Hepatocyte (in vitro differentiated cells): ENCODE measurements at places on chromosomes 7 and 10.
A peak's percentile ranks its signal among the peaks of the same experiment; 100 is the strongest.

- no peaks in the 10 kb centered on the region for H3K4me1 ChIP-seq
- no peak overlapping the region for H3K4me3 ChIP-seq
- no peak for DNase-seq
- no peaks in the 10 kb centered on the region for H3K27me3 ChIP-seq
- no peak overlapping the region for H3K27ac ChIP-seq
- no peaks in the 10 kb centered on the region for H3K36me3 ChIP-seq
Observed at GRCh38 chr10:115335366-115335765, 242.2 kb downstream of the ATRNL1 start.

GRCh38 chr10:6916601-6917000 lies 336.5 kb upstream of the PRKCQ start:
- H3K4me1 ChIP-seq, result peaks cover 3% of the 10 kb centered on the region
- no peaks in the 10 kb centered on the region for H3K27me3 ChIP-seq
- DNase-seq, result no peak
- H3K4me3 ChIP-seq, result no peak overlapping the region
- no peaks in the 10 kb centered on the region for H3K36me3 ChIP-seq

DNA sequence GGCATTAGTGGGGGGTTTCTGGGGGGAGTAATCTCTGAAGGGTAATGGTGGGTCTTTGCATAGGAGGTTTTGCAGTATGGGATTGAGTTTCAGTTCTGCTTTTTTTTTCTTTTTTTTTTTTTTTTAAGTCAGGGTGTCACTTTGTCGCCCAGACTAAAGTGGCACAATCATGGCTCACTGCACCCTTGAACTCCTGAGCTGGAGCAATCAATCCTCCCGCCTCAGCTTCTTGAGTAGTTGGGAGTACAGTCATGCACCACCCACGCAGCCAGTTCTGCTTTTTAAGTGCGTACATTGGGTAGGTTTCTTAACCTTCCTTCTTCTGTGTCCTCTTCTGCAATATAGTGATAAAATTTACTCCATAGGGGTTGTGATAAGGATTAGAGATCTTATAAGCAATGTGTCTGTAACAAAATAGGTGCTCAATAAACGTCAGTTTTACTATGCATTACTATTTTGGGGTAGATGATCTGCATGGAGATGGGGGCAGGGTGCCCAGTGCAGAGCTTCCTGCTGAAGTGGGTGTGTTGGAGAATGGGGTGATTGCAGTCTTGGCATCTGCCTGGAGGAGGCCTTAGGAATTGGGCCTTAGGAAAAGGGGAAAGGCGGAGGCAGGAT lies 9.6 kb downstream of the KAZALD1 start:
- no peaks in the 10 kb centered on the region for H3K36me3 ChIP-seq
- no peak overlapping the region for H3K4me3 ChIP-seq
- no peak for DNase-seq
- H3K4me1 ChIP-seq, result no peaks in the 10 kb centered on the region
- no peak overlapping the region for H3K27ac ChIP-seq
- H3K27me3 ChIP-seq, result peaks cover 45% of the 10 kb centered on the region

DNA sequence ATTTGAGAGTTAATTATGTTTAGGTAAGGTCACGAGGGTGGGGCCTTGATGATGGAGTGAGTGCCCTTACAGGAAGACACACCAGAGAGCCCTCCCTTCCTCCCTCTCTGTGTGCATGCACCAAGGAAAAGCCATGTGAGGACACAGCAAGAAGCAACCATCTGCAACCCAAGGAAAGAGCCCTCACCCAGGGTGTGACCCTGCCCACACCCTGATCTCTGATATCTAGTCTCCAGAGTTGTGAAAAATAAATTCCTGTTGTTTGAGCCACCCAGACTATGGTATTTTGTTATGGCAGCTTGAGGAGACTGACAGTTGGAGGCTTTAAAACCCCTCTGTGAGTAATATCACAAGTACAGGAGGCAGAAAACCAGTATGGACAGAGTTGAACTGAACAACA lies 15.0 kb upstream of the MCM10 start:
- H3K27me3 ChIP-seq, result no peaks in the 10 kb centered on the region
- no peak for DNase-seq
- no peaks in the 10 kb centered on the region for H3K36me3 ChIP-seq
- no peak overlapping the region for H3K27ac ChIP-seq

GRCh38 chr7:118298771-118299170 lies 74.3 kb downstream of the ANKRD7 start:
- no peak overlapping the region for H3K4me3 ChIP-seq
- no peak for DNase-seq
- H3K4me1 ChIP-seq, result no peaks in the 10 kb centered on the region
- H3K27ac ChIP-seq, result no peak overlapping the region

GRCh38 chr10:127977357-127978009 lies 70.6 kb downstream of the PTPRE start:
- H3K36me3 ChIP-seq, result no peaks in the 10 kb centered on the region
- H3K4me1 ChIP-seq, result no peaks in the 10 kb centered on the region
- no peak overlapping the region for H3K27ac ChIP-seq
- H3K27me3 ChIP-seq, result no peaks in the 10 kb centered on the region
- no peak overlapping the region for H3K4me3 ChIP-seq
- DNase-seq, result no peak

- H3K4me1 ChIP-seq, result no peaks in the 10 kb centered on the region
- no peak overlapping the region for H3K4me3 ChIP-seq
- DNase-seq, result peak; percentile 41
- H3K27ac ChIP-seq, result no peak overlapping the region
Observed at GRCh38 chr7:124276005-124276622, 243.2 kb upstream of the TMEM229A start.

DNA sequence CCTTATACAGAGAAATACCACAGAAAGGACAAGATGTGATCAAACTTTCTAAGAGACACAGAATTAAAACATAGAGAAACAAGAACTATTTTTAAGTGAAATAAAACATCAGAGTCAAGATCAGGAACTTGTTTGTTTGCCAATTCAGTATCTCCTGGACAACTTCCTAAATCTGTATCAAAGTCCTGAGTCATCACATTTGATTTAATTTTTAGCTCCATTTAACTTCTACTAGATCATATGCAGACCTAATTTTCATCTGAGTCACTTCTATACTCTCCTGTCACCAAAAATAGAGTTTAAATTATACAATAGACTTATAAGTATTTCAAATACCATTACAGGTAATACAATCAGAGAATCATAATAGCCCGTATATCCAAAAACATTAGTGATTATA lies 268.1 kb downstream of the PRKG1 start:
- H3K27ac ChIP-seq, result no peak overlapping the region
- no peak overlapping the region for H3K4me3 ChIP-seq
- H3K27me3 ChIP-seq, result no peaks in the 10 kb centered on the region
- no peaks in the 10 kb centered on the region for H3K36me3 ChIP-seq
- no peaks in the 10 kb centered on the region for H3K4me1 ChIP-seq
- no peak for DNase-seq

GRCh38 chr10:72567889-72568640 lies 57.8 kb downstream of the MICU1 start:
- H3K27ac ChIP-seq, result no peak overlapping the region
- no peaks in the 10 kb centered on the region for H3K4me1 ChIP-seq
- DNase-seq, result no peak
- H3K4me3 ChIP-seq, result no peak overlapping the region

DNA sequence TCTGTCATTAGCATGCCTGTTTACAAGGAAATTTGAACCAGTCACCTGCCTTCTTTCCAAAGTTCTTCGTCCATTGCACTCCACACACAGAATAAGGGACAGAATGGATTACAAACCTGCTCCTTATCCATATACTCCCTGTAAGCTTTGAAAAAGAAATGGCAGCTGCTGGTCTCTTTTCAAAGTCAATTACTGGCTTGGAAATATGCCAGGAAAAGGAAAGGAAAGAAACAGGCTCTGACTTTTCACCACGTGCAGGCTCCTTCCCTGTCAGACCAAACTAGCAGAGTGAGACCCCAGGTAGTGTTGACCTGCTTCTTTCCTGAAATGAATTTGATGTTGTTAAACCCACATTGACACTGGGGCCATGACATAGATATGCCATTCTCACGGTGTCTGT lies 84.5 kb downstream of the LHFPL3 start:
- no peak overlapping the region for H3K27ac ChIP-seq
- H3K36me3 ChIP-seq, result no peaks in the 10 kb centered on the region
- DNase-seq, result no peak

GRCh38 chr10:63416376-63416775 lies 49.4 kb downstream of the JMJD1C start:
- H3K4me3 ChIP-seq, result no peak overlapping the region
- no peaks in the 10 kb centered on the region for H3K36me3 ChIP-seq
- peaks cover 21% of the 10 kb centered on the region for H3K4me1 ChIP-seq
- no peak for DNase-seq
- no peak overlapping the region for H3K27ac ChIP-seq

DNA sequence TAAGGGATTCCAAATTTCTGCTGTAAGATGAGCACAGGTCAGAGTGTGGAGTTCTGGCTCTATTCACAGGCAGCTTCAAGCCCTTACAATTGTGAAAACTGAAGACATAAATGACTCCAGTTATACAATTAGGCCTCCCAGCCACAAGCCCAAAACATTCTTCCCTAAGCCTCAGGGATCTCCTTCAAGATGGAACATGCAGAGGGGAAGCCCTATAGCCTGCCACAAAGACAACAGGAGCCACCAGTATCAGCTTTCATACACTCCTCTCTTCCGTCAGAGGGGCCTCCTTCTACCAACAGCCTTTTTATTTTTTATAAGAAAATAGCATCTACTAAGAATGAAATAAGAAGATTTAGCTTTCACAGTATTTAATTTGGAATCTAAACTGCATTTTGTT lies 46.5 kb downstream of the DLD start:
- H3K4me1 ChIP-seq, result peaks cover 33% of the 10 kb centered on the region
- H3K27ac ChIP-seq, result peak overlapping the region; percentile 72
- peak; percentile 33 for DNase-seq
- H3K36me3 ChIP-seq, result no peaks in the 10 kb centered on the region
